ENCODE measurements at places on chromosomes 7 and 10.

DNA sequence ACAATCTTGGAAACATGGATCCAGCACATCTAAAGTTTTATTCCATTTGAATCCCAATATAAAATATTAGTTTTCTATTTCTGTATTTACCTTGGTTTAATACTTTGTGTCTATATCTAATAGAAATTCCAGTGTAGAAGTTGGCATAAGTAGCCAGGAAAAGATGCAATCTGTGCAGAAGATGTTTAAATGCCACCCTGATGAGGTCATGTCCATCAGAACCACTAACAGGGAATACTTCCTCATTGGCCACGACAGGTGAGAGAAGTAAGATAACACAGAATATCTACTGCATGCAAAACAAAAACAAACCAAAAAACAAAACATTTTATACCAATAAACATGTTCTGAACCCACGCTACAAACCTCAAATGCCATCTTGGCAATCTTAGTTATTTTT, 15.7 kb downstream of the PLEKHS1 start:
- no peak for DNase-seq

GRCh38 chr7:110007320-110008063, 1083.4 kb upstream of the LRRN3 start:
- DNase-seq, result no peak

GRCh38 chr7:82760074-82760473, 316.5 kb upstream of the CACNA2D1 start:
- DNase-seq, result no peak

DNA sequence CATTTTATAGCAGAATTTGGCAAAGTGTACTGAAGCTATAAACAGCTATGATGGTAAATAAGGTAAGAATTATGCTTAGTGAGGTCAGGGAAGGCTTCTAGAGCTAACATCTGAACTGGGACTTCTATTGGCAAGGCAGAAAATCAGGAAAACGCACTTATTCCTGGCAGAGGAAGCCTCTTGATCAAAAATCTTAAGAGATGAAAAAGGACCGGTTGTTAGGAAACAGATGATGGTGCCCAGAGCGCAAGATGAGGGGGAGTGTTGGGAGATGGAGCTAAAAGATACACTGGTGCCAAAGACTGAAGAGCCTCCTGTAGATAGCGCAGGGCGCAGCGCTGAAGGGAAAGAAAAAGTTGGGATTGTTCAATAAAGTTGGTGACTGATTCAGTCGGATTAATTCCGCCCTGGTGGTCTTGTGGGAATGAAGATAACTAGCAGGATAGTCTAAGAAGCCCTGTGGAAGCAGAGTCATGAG, 550 bp upstream of the CALU start:
- peak; percentile 2 for DNase-seq

GRCh38 chr10:22676435-22676834, 37.9 kb downstream of the PIP4K2A start:
- DNase-seq, result no peak

DNA sequence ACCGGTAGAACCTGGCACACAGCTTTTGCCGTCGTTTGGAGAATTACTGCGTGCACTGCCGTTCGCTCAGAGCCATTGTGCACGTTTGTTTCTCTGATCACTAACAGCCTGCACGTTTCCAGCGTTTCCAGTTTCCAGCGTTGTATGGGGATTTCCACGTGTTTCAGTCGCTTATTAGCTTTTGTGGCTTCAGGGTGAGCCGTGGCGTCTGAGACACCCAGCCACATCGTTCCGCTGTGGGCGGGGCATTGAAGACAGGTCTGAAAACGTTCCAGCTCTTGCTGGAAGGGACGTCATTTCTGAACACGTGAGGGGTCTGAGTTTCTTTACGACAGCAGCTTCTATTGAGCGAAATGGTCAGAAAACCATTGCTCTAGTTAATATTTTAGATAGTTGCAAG, 164.8 kb downstream of the DNAJB6 start:
- DNase-seq, result peak; percentile 43

DNA sequence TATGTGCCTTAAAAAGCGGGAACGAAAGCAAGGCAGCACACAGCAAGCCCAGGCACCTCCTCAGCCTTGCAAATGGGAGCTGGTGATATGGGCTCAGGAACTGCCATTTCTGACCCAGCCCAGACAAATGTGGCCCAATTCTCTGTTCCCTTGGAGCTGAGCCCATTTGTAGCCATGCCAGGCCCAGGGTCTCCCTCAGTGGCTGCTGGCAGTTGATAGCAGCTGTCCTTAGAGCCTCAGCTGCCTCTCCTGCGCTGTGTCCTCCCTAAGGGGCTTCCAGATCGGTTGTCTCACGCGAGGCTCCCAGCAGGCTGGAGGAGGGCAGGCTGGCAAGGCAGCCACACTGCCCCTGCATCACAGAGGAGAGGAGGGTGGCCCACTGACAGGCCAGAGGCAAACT, 275.8 kb downstream of the KCNMA1 start:
- no peak for DNase-seq

DNA sequence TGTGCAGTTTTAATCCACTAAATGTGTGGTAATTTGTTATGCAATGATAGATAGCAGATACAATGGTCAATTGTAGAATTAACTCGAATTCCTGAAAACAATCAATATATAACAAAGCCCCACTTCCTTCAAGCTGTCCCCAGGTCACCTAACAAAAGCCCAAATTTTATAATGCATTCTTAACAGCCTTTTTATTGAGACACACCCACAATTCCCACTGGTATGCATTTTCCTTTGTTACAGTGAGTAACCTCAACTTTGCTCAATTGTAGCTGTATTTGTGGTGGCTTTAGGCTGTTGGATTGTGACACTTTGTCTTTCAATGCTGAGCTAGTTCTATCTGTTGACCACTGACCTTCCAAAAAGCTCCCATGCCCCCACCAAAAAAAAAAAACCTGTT, 279.8 kb upstream of the CACNA2D1 start:
- no peak for DNase-seq

GRCh38 chr10:35079265-35079664, 10.9 kb downstream of the CUL2 start:
- DNase-seq, result no peak

- DNase-seq, result no peak
These were observed 31.1 kb upstream of the RET start for GRCh38 chr10:43045631-43046287.

DNA sequence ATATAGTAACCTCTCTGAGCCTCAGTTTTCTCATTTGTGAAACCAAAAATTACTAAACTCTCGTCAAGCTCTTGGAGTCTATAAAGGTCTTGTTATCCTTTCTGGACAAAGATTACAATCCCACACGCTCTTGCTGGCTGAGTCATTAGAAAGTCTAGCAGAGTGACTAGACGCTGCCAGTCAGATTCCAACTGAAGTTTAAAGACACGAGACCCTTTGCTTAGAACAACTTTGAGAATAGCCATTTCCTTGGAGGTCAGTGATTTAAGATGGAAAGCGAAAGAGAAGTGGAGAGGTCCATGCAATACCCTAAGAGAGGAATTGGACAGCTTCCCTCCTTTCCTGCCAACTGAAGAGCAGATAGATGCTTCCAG, 119.5 kb downstream of the APBB1IP start:
- DNase-seq, result no peak

- DNase-seq, result peak; percentile 53
These were observed 6.5 kb upstream of the C10orf105 start for GRCh38 chr10:71725998-71726579.

DNA sequence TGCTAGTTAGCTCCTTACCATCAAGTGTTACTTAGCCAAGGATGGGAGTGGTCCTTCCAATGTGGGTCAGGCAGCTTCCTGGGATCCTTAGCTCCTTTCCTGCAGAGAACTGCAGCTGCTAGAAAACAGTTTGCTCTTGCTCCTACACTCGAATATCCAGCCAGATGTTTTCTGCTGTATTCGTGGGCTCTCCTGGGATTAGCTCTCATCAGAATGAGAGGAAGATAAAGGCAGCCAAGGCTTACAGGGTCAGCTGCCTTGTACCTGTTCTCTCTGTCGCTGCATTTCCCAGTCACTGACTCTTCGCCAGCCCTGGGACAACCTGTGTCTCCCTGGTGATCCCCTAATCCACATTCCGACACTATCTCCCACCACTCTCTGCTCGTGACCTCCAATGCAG, 29.0 kb downstream of the NEUROD6 start:
- DNase-seq, result no peak

DNA sequence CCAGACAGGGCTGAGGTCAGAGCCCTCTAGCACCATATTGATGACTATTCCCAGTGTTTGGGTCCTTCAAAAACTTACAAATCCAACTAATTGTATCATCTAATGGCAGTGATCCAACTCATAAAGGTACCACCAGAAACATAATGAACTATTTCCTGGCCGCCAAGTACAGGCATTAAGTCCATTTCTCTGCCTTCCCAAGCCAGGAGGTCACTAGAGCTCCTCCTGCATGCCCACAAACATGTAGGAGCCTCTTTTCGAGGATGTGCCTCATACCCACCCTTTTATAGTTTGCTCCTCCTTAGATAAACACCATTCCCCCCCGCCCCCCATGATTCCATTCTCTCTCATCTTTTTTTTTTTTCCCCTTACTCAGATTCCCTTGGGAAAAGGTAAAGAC, 91.3 kb downstream of the CHN2 start:
- DNase-seq, result no peak

DNA sequence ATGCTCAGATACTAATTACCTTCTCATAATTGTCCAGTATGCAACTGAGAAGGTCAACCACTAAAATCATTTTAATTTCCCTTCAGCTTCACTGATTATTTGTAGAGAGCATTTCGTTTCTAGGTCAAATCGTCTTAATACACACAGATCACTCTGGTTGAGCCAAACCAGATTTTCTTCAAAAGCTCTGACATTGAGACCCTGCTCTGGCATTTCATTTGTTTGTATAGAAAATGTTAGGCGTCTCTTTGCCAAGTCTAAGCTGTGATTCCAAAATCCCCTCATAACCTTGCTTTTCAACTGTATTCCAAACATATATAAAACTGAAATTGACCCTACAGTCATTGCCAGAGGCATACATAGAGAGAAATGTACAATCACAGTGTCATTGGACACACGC, 520.0 kb downstream of the CNTNAP2 start:
- no peak for DNase-seq

DNA sequence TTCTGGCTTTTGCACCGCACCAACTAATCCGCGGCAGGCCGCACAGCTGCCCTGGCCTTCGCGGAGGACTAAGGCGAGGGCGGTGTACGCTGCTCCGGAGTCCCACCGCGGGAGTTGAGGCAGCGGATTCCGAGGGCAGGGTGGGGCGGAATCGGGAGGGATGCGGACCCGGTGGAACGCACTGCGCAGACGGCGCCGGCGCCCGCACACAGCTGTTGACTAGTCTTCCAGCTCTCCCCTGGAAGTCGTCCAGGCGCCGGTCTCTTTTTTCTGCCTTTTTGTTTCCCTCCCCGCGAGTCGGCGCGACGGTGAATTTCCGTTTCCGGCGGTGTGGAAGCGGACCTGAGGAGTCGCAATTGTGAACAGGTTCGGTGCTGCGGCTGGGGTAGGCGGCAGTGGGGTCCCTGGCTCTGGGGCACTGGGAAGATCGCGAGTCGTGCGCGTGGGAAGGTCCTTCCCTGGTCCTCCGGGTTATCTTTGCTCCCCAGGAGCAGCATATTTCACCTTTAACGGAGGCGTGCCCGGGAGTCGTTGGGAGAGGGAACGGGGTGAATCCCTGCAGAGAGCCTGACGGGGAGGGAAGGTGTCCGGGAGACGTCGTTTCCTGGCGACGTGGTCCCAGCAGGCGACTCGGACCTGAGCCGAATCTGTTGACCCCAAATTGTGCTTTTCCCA, at the start of gene ASAH2B:
TSS of gene ASAH2B (plus strand) at position 319 of the 675 bp plus-strand sequence. CDS start 5,195 bp downstream, outside the sequence.
- DNase-seq, result peak; percentile 73

GRCh38 chr7:149102666-149103065, 12.1 kb upstream of the ZNF786 start:
- no peak for DNase-seq

GRCh38 chr7:21544303-21544656, 1.4 kb downstream of the DNAH11 start:
- DNase-seq, result no peak

DNA sequence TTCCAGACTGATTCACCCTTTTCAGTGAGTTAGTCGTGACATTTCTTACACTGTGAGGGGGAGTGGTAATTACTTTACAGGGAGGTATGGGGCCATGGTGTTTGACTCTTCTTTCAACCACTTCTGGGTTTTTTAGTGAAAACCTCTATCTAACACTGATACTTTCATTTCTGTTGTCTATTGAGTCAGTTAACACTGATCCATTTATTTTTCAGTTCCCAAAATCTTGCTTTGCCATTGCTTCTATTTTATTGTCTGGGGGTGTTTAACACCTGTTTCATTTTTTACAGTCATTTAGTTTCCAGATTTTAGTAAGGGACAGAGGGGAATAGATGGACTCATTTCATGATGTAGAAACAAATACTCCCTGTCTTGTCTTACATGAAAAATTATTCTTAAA, 61.5 kb downstream of the HELLS start:
- DNase-seq, result no peak

DNA sequence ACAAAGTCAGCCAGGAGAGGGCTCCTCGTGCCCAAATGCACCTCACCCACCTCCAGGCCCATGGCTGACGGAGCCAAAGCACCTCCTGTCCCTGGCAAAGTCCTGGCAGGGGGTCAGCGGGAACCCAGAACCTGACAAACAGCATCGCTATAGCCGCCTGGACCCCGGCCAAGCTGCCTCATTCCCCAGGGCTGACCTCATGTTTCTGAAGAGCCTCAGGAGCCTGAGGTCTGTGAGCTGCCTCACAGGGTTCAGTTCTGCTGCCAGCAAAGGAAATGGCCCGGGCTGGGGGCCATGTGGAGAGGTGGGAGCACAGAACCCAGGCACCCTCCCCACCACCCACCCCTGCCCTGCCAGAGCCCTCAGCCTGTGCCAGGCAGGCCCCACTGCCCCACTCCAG, 4.2 kb upstream of the NANOS1 start:
- no peak for DNase-seq

- DNase-seq, result no peak
These were observed 103.8 kb downstream of the ATE1 start for GRCh38 chr10:121823993-121824463.

DNA sequence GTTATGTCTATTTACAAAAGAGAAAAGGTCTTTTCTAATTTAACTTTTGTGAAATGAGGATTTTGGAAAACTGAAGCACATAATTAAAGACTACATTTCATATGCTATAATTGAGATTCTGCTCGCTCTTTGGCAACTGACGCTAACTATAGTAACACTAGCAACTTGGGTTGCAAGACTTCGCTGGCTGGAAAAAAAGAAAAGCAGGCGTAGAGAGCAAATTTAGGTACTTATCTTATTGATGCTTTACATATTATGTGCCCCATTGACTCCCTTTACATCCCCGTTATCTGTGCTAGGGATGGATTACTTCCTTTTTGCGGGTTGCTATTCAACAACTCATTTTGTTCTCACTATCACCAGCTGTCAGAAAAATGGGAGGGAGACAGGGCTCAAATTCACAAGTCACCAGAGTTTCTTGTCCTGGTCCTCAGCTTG, 10.5 kb downstream of the SEMA3C start:
- DNase-seq, result no peak

All from activated CD4-positive, alpha-beta T cell treated with anti-CD3 and anti-CD28 coated beads, Interleukin-2, amount 50 U/mL, for 1 hour (primary cell).